ENCODE measurements at places on chromosomes 5 and 9.

- no peak for DNase-seq
These were observed 97.2 kb downstream of the DOCK8 start for GRCh38 chr9:311841-312240.

- DNase-seq = peak; percentile 43
These were observed 280.2 kb downstream of the SPOCK1 start for GRCh38 chr5:137218896-137219295.

- no peak for DNase-seq
These were observed 100.0 kb upstream of the IFNK start for GRCh38 chr9:27423915-27424710.

DNA sequence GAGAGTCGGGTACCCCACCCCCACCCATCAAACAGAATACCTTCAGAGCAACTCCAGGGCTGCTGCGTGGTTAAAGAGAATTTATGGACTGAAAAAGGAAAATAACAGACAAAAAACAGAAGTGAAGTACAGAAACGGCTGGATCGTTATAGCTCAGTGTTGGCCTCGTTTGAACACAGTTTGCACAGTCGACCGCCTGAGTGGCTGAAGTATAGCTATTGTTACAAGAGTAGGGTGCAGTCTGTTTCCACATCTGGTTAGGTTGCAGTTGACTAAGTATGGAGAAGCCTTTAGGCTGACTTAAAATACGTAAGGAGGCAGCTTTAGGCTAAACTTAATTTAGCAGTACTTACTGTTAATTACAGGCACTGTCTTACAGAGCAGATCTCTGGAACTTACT lies 121.2 kb downstream of the GCNT1 start:
- DNase-seq = no peak

GRCh38 chr5:147404706-147405105 lies 105.2 kb downstream of the DPYSL3 start:
- DNase-seq = no peak

Data from astrocyte (in vitro differentiated cells and primary cell).